ENCODE measurements at places on chromosomes 13 and 19.
A peak's percentile ranks its signal among the peaks of the same experiment; 100 is the strongest.

GRCh38 chr13:81771951-81772350 is 1431.0 kb upstream of the SPRY2 start:
- no peak for DNase-seq

- DNase-seq = no peak
Measured at GRCh38 chr19:39265321-39265916, 2.8 kb upstream of the IFNL2 start.

GRCh38 chr19:45356760-45357444 is 13.5 kb downstream of the ERCC2 start:
- DNase-seq = no peak

DNA sequence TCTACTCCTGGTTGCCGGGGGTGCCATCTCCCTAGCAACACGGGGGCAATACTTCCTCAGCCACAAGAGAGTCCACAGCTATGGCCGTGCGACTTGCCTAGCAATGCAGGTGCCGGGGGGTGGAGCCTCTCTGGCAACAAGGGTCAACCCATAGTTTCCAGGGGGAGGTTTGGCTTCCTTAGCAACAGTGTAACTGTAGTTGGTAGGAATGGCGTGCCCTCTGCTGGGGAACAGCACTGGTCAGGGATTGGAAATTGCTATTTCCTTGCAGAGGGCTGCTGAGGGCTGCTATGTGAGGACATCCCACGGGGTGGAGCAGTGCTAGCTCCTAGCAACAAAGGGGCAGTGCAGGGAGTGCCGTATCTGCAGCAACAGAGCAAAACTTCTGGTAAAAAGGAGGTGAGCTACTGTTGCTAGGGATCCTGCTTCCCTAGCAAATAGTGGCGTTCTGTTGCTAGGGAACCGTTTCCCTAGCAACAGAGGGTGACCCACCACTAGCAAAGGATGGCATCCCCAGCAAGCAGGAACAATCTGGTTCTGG is 7.0 kb upstream of the TMC4 start:
- peak; percentile 81 for DNase-seq

- DNase-seq = peak; percentile 44
Measured at GRCh38 chr13:62357887-62358645, 942.4 kb upstream of the PCDH20 start.

GRCh38 chr13:114097212-114097892 is 35.1 kb downstream of the RASA3 start:
- no peak for DNase-seq

- DNase-seq = no peak
Measured at GRCh38 chr13:66210677-66211076, 1019.5 kb downstream of the PCDH9 start.

DNA sequence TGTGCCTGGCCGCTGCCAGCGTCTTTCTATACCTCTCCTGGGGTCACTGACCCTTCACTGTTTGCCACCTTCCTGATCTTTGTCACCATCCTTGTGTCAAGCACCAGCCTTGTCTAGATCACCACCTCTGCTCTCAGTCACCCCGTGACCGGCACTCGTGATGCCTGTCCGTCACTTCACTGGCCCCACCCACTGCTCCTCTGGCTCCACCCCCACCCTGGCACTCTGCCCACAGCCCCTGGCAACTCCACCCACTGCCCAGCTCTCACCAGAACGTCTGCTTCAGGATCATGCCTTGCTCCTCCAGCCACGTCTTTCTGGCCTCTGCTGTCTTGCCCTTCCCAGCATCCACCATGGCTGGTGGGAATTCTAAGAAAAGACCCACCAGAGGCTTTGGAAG is 24.8 kb upstream of the PLA2G4C start:
- DNase-seq = no peak

GRCh38 chr13:113045251-113046127 is 60.1 kb upstream of the F7 start:
- no peak for DNase-seq

GRCh38 chr19:14381689-14382474 is 638 bp downstream of the ADGRE5 start:
- peak; percentile 86 for DNase-seq

GRCh38 chr13:64007339-64007738 is 2591.7 kb upstream of the PCDH20 start:
- DNase-seq = no peak

DNA sequence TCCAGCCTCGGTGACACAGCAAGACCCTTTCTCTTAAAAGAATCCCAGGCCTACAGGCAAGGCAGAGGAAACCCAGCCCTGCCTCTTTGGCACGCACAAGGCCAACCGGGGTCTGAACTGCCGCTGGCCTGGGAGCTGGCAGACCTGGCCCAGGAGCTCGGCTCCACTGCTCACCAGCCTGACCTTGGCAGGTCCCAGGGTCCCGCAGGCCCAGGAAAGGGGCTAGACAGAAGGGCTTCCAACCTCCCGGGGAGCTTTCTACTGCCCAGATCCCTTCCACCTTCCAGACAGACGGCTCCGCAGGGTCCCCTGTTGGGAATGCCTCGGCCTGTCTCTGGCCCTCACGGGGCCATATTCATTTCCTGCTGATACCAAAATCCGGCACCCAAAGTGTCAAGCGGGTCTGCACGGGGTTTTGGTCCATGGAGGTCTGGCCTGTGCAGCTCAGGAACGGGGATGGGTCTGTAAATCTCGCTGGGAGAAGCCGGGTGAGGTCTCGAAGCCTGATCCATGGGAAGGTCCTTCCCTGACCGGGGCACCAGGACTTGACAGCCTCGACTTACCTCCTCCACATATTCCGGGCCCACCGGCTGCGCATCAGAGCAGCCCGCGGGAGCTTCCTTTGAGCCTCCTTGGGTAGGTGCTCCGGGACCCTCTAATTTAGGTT is 36.6 kb upstream of the MATK start:
- DNase-seq = no peak

DNA sequence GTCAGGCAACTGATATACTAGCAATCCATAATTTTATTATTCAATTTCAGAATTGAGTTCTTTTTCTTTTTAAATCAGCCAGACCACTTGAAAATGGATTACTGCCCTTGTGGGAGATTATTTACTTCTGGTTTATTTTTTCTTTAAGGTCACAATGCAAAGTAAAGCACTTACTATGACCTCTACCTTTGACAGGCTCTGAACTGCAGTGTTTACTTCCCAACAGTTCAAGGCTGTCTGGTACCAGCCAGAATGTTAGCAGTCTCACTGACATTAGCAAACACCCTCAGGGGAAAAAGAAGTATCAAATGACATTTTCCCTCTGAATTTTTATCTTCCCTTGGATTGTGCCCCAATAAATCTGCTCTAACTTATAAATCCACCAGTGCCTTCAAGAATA is 57.5 kb downstream of the RAP2A start:
- DNase-seq = no peak

DNA sequence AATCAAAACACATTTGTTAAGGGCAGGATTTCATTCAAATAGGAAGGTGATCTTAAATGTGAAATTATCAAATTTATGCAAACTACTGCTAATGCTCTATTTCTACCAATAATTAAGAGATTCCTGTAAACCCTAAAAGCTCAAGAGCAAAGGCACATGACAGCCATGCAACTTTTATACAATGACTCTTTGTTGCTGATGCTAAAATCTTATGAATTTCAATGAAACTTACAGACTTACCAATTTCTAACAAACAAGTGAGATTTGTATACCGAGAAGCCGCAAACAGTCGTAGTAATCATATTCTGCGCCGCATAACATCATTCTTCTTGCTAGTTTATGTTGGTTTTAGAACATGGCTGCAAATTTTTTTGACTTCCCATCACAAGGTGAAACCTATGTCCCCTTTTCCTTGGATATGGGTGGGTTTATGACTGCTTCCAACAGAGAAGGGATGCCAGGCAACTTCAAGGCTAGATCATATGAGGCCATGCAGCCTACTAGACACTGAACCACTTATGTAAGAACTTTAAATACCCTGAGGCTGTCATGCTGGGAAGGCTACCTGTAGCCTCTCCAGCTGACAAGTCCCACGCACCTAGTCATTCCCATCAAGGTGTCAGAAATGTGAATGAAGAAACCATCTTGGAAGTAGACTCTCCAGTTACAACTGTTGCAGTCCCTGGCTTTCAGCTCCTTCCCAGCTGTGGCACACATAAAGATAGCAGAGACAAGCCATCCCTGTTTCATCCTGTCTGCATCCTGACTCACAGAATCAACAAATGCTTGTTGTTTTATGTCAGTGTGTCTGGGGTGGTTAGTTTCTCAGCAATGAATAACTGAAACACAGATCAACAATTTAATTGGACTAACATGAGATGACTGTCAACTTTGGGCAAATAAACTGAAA is 42.0 kb downstream of the LNX2 start:
- no peak for DNase-seq

DNA sequence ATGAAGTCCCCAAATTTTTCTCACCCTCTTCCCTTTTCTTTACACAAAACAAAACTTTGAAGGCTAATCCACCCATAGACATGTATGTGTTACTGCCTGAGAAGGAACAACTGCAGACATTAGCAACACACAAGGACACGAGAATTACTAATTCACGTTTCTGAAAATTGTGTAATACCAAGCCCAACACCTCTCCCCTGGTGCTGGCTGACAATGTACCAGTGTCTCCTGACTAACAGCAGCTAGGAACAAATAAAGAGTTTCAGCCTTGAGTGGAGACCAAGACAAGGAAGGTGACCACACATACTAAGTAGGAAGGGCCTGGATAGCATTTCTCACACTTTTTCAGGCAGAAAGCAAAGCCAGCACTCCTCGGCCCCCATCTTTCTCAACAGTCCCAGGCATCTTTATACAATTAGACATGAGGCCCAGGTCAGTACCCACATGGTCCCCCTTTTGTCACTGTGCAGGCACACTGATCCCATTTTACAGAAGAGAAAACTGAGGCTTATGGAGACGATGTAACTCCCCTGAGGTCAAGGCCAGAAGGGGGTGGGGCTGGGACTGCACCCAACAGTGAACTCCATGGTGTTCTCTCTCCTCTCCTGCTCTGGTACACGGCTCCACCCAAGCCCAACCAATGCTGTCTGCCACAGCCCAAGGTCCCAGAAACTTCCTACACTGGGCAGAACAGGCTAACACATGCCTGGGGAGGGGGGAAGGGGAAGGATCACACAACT is 8.7 kb downstream of the BRD4 start:
- DNase-seq = peak; percentile 73

GRCh38 chr13:53782488-53782961 is 753.9 kb downstream of the OLFM4 start:
- DNase-seq = peak; percentile 56

GRCh38 chr19:23587546-23587945 is 99.5 kb downstream of the ZNF675 start:
- no peak for DNase-seq

DNA sequence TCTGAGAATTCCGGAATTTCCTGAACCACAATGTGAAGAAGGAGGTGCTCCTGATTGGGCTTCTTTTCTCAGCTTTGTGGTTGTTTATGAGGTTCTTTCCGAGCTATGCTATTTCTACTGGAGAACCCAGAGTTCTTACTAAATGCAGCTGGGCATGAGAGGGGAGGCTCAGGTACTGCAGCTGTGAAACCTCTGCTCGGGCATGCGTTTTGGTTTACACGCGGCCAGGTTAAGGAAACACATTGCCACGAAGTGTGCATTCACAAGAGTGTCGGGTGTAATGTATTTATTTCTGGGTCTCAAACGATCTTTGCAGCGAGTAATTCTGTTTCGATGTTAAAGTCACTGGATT is 661 bp upstream of the MIR17HG start:
- DNase-seq = no peak

DNA sequence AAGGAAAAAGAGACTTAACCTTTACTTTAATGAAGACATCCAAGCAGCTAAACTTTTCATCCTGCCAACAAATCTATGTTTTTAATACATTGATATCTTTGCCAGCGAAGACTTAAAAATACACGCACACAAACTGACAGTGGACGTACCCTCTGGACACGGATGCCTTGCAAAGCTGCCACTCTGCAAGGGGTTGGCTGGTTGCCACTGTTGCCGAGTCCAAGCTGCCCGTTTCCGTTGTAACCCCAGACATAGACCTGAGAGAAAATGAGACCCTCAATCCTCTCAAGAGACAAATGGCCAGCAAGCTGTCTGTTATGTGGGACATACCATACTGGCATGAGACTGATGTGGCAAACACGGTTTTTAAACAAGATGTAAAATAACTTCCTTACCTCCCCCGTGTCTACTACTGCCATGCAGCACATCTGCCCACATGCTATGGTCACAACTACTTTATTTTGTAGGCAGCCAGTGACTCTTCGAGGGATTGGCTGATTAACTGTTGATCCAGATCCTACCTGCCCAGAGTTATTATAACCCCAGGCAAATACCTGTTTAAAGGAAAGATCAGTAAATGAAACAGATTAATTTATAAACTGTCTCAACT is 21.2 kb downstream of the RCBTB2 start:
- DNase-seq = no peak

GRCh38 chr19:16470911-16471811 is 609 bp downstream of the EPS15L1 start:
- no peak for DNase-seq

- peak; percentile 99 for DNase-seq
Measured at GRCh38 chr19:1275260-1275975, at the start of gene FAM174C. Gene FAM174C (plus strand): TSS chr19:1275530. CDS start chr19:1275550, 20 bp downstream.

DNA sequence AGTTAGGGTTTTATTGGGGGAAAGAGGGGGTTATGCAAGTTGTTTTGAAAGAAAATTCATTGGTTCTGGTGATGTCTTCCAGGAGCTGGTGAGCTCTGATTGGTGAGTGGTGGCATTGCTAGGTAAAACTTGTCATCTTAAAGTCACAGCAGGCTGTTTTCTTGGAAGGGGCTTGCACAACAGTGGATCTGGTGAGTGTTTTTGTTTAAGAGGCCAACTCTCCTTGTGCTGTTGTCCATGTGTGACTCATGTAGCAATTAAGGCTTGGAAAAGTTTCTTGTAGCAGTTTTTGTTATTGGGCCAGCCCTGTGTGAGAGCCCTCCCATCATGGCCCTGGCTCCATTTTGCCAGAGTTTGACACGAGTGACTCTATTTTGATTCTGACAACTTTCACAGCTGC is 109.4 kb downstream of the RFC3 start:
- peak; percentile 51 for DNase-seq

GRCh38 chr19:3778899-3779723 is 7.1 kb downstream of the MATK start:
- DNase-seq = no peak

GRCh38 chr19:11767633-11768133 is 883 bp downstream of the ZNF441 start:
- no peak for DNase-seq

GRCh38 chr19:30338878-30339623 is 33.1 kb upstream of the ZNF536 start:
- DNase-seq = no peak

DNA sequence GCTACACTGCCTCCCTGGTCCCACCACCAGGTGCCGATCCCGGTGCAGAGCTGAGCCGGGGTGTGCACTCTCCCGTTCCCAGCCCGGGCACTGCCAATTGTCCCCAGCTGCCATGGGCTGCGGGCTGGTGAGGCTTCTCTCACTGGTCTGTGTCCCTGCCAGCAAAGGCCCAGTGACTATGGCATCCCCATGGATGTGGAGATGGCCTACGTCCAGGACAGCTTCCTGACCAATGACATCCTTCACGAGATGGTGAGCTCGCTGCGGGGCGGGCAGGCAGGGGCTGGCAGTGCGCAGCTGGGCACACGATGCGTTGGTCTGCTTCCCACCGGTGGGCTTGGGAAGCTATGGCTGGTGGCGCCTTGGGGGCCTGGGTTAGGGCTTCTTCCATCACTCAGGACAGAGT is 14.6 kb downstream of the MPND start:
- no peak for DNase-seq

GRCh38 chr19:51469629-51470028 is 8.7 kb upstream of the CEACAM18 start:
- no peak for DNase-seq

- DNase-seq = no peak
Measured at GRCh38 chr13:111626371-111627305, 306.2 kb downstream of the TEX29 start.

- no peak for DNase-seq
Measured at GRCh38 chr19:18385675-18386542, at the start of gene GDF15. Gene GDF15 (plus strand): TSS chr19:18386158. CDS start chr19:18386190, 32 bp downstream.
